Globus pallidus (tissue), 1 donor: ENCODE measurements at places on chromosomes 1 and 21.

DNA sequence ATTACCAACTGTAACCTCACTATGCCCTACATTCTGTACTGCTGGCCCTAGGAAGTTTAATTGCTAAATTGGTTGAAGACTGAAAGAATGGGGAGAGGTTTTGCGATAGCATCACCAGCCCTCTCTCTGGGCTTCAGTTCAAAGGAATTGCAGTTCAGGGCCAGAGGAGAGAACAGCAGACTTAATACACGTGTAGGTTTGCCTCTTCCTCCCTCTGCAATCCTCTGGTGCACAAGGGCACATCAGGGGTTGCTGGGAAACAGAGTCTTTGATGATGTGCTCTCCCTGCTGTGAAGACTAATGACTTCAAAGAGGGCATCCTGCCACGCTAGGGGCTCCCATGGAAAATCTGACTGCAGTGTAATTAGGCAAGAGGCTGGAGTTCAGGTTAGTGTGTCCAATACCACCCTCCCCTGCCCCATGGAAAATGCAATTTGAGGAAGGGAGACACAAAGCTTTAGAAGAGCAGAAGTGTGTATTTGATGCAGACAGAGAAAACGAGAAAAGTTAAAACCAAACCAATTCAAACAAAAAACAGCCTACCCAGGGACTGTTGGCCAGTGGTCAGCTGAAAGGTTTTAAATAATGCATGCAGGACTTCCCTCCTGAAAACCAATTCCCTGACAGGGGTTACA lies 167.9 kb downstream of the ASTN1 start:
- no peak for DNase-seq

- no peak for DNase-seq
Measured at GRCh38 chr1:203281851-203282661, 23.3 kb upstream of the BTG2 start.

DNA sequence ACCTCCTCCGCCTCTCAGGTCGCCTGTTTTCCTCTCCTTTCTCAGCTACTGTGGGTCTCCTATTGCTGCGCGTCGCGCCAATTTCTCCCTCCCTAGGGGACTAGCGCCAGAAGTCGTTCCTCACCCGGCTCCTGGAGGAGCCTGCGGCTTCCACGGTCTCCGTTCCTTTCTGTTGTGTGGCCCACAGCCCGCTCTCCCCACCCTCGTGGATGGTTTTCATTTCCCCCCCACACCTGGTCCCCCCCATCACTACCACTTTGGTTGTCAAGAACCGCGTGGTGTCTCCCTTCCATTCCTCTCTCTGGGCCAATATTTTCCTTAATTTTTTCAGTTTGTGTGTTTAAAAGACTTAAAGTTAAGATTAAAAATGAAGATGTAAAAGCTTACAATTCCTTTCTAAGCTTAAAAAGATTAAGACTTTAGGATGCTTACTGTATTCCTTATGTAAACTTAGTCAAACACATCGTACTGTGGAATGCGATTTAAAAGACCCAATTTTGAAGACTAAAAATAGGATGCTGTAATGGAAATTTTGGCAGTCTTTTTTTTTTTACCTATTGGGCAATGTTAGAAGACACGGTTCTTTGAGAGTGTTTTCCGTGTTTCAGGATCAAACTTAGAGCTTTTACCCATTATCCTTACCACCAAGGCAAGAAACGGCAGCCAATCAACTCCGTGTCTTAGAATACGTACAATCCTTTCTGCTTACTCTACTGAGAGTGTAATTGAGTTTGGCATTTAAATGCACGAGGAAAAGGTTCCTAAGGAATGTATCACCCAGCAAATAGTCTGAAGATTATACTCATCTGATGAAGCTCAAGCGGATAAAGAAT lies 773 bp downstream of the CNST start:
- DNase-seq, result no peak

GRCh38 chr1:115668579-115668978 lies 26.8 kb downstream of the VANGL1 start:
- no peak for DNase-seq

DNA sequence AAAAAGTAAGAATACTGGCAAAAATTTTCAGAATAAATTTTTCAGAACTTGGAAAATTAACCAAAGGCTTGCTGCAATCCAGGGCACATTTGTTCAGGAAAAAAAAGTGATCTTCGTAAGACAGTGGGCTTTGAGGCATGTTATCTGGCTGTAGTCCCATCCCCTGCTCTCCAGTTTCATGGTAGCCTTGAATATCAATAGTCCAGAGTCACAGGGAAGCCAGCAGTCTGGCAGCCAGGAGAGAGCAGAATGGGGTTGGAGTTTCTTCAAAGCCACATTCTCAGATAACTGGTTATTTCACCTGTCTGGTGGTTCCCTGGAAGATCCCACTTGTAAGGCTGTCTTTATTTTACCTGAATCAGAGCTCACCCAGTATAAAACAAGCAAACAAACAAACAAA lies 669.3 kb downstream of the MATN1 start:
- DNase-seq, result no peak

- no peak for DNase-seq
Measured at GRCh38 chr1:115669002-115669673, 27.4 kb downstream of the VANGL1 start.

DNA sequence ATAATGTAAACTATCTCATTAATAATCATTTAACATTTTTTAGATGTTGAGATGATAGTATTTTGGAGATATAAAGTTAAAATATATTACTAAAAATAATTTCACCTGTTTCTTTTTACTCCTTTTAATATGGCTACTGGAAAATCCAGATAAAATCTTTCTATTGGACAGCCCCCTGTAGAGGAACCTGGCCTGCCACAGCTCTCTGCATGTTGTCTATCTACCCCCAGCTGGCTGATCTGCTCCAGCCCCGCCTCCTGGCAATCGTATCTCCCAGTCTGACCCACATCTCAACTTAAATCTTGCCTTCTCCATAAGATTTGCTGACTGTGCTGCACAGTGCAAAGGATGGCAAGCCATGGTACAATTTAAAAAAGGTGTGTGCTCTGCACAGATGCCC lies 182.8 kb downstream of the SIPA1L2 start:
- DNase-seq, result no peak

- peak; percentile 71 for DNase-seq
Measured at GRCh38 chr1:151762941-151763921, at the start of gene MRPL9. Gene MRPL9 (minus strand): TSS chr1:151763496. CDS start chr1:151763479, 17 bp downstream.

DNA sequence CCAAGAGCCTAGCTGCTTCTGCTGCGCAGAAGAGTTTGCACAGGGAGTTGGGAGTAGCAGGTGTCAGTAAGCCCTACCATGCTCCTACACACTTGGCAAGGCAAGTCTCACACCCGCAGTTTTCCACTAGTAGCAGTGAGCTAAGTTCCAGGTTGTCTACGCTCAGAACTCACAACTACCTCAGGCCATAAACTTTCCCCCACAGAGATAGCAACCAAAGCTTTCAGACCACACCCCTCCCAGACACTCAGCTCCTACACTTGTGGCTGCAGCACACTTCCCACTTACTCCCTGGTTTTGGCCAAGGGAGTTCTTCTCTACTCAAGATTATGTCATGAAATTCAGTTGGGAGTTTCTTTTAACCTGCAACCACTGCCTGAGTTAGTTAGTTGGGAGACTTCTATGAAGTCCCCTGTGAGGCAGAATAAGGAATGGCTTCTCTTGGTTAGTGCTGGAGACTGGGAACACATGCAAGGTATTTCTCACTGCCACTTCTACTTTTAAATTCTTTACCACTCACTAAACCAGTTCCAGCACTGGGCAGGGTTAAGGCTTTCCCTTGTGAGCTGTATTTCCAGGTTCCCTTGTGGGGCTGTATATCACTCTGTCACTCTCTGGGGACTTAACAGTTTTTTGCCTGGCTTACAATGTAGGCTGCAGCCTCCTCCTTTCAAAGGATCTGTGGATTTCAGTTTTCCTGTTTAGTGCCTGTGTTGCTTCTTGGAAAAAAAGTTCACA lies 18.3 kb upstream of the MAB21L3 start:
- DNase-seq, result no peak

- peak; percentile 61 for DNase-seq
Measured at GRCh38 chr1:11550664-11551283, 71.8 kb downstream of the DISP3 start.

GRCh38 chr21:19326531-19327319 lies 923.1 kb upstream of the TMPRSS15 start:
- DNase-seq, result no peak

DNA sequence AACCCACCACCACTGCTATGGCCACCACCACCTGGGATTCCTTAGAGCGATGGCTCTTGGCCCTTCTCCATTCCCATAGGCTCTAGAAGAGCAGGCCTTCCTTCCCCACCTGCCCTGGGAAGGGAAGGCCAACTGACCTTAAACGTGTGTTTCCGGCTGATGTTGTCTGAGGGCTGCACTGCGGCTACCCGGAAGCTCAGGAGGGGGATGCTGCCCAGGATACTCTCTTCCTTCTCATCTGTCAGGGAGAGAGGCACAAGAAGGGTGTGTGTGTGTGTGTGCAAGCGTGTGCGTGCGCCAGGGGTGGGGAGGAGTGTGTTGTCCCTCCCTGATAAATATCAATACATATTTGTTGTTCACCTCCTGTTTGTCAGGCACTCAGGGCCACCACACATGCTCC lies 51.0 kb upstream of the GOLT1A start:
- no peak for DNase-seq
